Cardiac fibroblast (primary cell): ENCODE measurements at places on chromosomes 3 and 15.
A peak's percentile ranks its signal among the peaks of the same experiment; 100 is the strongest.

DNA sequence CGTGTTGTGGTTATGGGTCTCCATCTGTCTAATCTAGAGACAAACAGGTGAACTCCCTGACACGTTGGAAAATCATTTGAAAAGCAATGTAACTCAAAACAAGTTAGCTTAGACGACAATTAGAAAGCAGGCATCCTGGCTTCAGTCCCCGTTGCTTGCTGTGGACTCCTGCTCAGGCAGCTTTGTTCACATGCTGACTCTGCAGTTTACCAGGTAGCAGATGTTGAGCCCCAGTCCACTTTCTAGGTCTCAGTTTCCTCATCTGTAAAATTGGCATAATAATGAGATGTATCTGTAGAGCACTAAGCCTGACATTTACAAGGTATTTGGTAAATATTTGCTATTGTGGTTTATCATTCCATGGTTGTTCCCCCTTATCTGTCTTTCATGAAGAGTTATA, 327.2 kb upstream of the CHRM5 start:
- DNase-seq = no peak

DNA sequence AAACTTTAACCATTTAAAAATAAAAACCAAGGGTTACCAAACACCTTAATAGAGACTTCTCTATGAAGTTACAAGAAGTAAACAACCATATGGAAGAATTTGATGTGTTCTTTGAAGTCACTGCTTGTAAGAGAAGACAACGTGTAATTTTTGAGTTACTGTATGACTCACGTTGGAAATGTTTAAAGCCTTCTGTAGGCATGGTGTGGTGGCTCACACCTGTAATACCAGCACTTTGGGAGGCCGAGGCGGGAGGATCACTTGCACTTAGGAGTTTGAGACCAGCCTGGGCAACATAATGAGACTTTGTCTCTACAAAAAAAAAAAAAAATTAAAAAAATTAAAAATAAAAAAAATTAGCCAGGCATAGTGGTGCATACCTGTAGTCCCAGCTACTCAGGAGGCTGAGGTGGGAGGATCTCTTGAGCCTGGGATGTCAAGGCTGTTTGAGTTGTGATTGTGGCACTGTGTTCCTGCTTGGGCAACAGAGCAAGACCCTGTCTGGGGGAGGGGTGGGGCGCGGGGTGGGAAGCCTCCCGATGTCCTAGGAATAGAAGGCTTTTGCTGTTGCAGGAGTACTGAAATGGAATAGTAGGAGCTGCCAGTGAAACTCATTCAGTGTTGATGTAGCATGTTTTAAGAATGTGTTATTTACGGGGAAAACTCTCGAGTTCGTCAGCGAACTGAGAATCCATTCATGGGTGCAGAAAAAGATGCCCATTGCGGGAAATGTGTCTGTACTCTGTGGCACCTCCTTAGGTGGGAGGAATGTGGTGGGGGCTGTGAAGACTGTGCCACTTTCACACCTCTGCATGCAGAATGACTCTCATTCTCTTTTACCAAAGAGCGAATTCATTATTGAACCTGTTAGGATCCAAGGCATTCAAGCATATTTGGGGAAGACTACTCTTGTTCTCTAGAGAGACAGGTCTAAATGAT, 134.2 kb downstream of the FNDC3B start:
- DNase-seq = no peak

DNA sequence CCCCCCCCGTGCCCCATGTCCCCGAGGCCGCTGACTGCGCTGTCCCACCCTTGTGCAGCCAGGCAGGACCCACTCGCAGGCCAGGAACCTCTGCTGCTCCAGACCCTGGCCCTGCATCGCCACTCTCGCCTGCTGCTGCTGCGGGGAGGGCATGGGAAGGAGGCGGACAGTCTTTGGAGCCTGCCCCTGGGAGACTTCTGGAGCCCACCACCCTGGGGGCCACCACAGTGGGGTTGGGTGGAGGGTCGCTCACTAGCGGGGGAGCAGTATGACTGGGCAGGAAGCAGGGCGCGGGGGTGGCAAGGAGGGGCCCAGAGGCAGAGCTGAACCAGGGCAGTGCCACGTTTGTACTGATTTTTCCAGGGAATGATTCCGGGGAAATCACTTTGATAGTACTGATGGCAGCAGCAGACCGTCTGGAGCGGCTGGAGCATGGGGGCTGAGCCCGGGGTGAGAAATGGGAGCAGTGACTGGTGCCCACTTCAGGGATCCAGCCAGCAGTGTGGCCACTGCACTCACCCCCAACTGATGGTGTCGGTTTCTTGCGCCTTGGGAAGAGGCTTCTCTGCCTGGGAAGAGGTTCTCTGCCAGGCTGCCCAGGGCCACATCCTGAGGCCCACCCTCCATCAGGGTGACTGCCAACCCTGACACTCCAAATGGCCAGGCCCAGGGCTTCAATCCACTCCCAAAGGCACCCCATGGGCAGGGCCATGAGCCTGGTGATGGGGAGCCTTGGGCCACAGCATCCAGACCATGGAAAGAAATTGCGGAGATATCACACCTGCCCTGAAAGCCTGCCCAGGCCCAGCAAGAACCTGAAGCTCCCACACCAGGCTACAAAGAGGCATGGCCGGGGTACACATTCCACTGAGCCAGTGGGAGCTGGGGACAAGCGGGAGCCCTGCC, 53.7 kb downstream of the LSAMP start:
- no peak for DNase-seq

DNA sequence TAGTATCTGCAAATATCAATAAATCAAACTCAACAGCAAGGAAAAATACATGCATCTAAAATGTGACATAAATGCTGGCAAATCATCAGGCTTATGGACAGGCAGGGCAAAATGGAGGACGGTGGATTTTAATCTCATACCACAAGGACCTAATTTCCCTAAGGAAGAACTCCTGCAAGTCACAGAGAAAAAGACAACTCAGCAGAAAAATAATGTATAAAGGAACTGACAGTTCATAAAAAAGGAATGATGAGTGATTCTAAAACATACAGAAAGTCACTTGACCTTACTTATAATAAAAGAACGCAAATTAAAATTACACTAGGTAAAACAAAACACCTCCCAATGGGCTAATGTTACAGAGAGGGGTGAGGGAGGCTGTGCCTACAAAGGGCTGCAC, 17.2 kb downstream of the TUBGCP5 start:
- no peak for DNase-seq

DNA sequence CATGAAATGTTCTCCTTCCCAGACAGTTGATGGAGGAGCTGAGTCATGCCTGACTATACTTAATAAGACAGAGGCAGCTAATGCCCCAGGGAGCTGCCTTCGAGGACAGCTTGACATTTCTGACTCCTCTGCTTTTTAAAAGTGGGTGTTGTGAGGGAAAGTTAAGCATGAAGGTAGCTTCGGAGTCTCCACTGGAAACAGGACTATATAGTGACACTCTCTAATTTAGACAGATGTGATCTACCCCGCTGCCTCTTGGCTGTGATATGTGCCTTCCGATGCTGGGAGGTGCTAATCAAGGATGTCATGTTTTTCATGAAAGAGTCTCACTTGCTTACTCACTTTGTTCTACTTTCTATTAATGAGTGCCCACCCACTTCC, 72.7 kb downstream of the IL1RAP start:
- peak; percentile 47 for DNase-seq

DNA sequence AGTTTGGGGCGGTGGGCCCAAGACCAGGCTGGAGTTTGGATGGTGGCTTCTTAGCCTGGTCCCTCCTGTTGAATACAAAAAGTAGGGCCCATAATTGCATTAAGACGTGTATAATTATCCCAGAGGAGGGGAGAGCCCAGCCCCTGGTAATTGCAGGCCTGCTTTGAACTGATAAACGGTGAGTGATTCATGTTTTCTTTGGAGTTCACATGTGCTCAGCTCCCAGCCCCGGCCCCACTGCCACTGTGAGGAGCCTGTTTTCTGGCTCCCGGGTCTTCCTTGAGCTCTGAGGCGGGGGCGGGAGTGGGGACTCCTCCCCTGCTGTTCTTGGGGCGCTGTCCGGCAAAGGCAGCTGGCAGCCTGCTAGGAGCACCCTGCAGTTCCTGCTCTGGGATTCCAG, 3.1 kb downstream of the PLXNA1 start:
- DNase-seq = peak; percentile 30

GRCh38 chr3:24287755-24288450, 206.7 kb downstream of the THRB start:
- DNase-seq = no peak

DNA sequence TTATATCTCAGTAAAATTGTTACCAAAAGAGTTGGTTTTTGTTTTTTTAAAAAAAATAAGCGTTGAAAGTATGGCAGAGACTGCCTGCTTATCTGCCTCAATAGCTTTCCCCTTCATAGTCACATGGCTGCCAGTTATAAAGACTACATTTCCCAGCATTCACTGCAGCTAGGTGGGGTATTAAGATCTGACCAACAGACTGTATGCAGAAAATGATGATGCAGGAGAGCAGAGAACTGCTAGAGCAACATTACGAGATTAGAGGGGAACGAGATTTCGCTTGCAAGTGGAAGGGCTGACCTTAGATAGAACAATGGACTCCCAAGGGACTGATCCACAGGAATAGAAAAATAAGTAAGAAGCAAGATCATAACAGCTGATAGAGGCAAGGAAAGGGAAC, 14.3 kb downstream of the RHOA start:
- DNase-seq = peak; percentile 62

DNA sequence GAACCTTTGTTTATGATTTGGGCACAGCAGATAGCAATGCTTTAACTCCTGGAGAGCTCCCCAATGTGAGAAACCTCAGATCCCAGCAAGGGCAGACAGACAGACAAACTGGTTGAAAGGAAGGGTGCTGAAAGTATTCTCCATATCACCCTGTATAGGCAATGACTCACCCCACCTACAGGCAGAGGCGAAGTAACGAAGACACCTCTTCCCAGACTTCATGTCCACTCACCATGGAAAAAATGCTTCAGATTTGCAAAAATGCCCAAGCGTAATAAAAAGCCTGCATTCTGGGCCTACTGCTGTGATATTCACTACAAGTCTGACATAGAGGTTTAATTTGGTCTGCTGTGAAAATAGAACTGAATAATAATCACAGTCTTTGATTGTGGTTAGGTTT, 50.5 kb downstream of the THBS1 start:
- DNase-seq = no peak

DNA sequence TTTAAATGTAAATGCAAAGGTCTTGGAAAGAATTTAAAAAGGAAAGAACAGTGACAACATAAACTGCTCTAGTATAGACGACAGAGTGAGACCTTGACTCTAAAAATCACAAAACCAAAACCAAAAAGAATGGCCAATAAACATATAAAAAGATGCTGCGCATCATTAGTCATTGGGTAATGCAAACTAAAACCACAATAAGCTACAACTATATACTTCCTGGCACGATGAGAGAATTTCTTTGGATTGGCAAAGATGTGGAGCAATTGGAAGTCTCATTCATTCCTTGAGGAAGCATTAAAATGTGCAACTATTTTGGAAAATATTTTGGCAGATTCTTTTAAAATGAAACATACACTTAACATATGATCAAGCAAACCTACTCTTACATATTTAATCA, 98.7 kb upstream of the ZPLD1 start:
- DNase-seq = no peak

DNA sequence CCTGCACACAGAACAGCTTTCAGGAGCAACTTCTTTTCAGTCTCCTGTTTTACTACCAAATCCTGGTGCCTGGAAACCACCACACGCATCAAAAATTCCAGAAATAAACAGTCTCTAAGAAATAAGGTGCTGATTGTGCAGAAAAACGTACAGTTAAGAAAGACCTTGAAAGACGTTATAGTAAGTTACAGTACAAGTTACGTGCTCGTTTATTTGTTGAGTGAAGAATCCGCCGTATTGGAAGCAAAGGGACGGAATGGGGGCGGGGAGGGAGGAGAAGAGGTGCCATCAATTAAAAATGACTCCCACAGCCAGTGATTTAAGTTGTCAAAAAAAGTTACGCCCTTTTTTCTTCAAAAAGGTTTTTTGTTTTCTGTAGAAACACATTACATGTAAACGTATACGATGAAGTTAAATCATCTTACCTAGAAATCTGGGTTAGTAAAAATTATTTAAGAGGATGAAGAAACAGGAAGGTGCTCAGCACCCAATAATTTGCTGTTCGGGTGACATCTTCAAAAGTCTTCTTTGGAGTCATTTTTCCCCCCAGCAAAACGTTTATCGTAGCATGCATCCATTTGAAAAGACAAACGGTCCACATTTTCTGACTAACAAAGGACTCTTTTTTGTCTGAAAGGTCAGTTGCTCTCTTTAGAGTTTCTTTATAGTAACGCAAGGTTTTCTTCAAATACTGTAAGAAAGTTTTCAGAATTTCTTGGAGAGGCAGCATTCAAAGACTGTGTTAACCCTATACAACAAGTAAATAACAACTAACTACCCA, 782 bp upstream of the UACA start:
- no peak for DNase-seq

DNA sequence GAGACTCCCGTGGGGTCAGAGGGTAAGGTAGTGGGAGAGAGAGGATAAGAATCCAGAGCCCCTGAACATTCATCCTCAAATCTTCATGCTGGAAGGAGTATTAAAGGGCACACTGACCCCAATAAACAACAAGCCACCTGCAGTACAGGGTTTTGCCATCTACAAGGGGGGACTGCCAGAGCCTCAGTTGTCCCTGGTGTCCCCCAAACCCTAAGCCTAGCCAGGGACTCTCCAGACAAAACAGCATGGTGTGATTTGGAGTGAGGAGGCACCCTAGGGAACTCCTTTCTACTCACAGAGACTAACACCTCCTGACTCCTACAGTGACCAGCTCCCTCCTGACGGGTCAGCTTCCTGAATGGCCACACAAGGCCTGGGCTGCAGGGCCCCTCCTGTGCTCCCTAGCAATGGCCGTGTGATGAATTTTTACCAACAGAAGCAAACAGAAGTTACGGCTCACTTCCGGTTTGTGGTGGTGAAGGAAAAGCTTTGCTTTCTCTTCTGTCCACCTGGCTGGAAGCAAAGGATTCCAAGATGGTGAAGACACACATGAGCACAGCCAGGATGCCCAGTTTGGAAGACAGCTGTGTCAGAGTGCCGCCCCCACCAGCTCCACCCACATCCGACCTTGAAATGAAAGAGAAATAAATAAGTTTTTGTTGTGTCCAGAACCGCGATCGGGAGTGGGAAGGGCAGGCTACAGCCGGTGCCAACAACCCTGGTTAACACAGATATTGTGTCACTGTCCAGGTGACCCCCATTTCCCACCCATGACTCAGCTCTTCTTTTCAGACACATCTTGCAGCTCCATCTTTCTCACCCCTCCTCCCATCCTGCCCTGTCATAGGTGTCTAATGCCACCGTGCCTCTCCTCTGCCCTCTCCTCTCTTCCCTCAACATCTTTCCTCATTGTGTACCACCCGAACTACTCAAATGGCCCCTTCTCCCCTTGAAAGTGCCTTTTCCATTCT, 69.6 kb upstream of the ATP13A3 start:
- DNase-seq = peak; percentile 26

- no peak for DNase-seq
Measured at GRCh38 chr3:59996056-59996455, 946.2 kb upstream of the CFAP20DC start.

DNA sequence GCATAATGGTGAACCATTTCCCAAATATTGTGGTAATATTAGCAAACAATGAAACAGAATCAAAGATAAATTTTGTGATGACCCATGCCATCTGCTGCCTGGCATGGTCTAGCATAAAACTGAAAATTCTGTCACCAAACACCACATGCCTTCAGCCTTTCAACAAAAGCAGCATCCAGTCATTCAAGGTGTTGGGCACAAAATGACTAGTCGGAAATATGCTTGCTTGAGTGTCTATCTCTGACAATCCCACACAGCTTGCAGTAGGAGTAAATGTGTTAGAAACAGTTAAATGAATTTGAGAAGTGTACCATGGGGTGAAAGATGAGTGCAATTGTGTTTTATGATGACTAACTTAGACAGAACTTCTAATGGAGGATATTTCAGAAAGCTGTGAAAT, 61.7 kb upstream of the CDIN1 start:
- no peak for DNase-seq

- DNase-seq = peak; percentile 0
Measured at GRCh38 chr15:92322566-92323355, 70.9 kb upstream of the ST8SIA2 start.
